Left cardiac atrium (tissue), 4 donors: ENCODE measurements at places on chromosomes 6 and 20.

DNA sequence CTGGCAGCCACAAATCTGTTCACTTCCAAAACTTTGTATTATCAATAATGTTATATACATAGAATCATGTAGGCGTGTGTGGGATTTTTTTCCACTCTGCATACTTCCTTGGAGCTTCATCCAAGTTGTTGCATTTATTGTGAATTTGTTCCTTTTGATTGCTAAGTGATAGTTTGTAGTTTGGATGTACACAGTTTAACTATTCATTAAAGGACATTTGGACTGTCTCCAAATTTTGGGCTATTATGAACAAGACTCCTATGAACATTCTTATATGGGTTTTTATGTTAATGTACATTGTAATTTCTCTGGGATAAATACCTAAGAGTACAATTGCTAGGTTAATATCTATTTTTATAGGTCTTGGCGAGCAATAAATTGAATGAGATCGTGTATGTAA is 36.2 kb upstream of the GCNT2 start:
- DNase-seq = no peak

- DNase-seq = no peak
These were observed 44.0 kb downstream of the STX11 start for GRCh38 chr6:144194293-144194810.

DNA sequence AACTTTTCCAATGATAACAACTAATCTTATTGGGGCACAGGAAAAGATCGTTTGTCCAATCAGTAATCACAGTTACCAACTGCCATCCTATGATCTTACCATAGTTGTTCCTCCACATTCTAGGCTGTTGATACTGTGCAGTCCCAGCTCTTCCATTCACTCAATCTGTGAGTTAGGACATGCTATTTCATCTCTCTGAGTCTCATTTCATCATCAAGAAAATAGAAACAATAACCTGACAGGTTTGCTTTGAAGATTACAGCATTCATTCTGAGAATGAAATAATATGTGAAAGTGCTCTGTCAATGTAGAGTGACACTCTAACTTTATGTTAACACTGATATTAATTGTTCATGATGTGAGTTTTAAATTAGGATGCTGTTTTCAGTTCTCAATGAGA is 89.8 kb downstream of the KIF13A start:
- no peak for DNase-seq

DNA sequence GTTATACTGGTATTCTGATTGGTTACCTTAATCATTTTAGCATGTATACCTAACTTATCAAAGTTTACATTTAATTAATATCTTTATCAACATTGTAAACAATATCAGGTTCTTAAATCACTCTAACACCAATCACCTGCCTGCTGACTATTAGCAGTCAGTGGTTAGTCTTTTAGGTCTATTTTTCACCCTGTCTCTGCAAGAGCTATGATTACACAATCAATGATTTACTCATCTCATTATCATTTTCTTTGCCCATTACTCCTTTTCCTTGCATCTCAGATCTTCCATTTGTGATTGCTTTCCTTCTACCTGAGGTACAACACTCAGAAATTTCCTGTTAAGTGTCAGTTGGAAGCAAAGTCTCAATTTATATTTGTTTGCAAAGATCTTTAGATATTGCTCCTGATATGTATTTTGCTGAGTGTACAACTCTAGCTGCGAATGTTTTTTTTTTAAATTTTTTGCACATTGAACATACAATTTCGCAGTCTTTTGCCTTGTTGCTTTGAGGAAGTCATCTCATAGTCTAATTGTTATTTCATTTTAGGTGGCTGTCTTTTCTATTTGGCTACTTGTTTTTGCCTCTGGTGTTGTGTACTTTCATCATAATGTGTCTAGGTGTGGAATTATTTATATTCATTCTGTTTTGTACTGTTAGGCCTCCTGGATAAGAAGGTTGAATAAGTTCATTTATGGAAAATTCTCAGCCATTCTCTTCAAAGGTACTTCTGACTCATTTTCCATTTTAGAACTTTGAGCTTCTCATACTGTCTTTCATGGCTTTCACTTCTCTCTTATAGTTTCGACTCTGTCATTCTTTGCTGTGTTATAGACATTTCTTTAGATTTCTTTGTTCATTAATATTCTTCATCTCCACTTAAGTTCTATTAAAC is 104.9 kb upstream of the CEP162 start:
- DNase-seq = no peak

DNA sequence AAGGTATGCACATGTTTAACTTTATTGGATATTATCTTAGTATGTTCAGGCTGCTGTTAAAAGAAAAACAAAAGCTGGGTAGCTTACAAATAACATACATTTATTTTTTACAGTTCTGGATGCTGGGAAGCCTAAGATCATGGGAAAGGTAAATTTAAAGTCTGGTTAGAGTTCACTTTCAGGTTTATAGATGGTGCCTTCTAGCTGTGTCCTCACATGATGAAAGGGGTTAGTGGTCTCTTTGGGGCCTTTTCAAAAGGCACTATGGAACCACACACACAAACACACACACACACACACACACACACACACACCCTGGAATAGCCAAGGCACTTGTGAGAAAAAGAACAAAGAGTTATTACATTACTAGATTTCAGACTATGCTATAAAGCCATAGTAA is 805.8 kb upstream of the GJE1 start:
- no peak for DNase-seq

- DNase-seq = no peak
These were observed 462.1 kb upstream of the SOX4 start for GRCh38 chr6:21131406-21131805.

- DNase-seq = no peak
These were observed 28.9 kb downstream of the CLIC5 start for GRCh38 chr6:45986746-45987274.

DNA sequence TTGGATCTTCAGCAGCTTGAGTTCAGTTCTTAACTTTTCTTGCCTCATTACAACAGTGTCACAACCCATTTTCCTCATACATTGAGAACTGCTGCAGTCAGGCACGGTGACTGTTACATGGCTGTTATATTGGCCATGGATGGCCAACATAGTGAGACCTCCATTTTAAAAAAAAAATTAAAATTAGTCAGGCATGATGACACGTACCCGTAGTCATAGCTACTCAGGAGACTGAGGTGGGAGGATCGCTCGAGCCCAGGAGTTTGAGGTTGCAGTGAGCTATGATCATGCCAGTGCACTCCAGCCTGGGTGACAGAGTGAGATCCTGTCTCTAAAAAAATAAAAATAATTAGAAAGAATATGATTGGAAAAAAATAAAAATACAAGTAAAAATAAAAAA is 9.9 kb upstream of the MMP24 start:
- DNase-seq = no peak
